ENCODE measurements at places on chromosomes 1 and 21.

DNA sequence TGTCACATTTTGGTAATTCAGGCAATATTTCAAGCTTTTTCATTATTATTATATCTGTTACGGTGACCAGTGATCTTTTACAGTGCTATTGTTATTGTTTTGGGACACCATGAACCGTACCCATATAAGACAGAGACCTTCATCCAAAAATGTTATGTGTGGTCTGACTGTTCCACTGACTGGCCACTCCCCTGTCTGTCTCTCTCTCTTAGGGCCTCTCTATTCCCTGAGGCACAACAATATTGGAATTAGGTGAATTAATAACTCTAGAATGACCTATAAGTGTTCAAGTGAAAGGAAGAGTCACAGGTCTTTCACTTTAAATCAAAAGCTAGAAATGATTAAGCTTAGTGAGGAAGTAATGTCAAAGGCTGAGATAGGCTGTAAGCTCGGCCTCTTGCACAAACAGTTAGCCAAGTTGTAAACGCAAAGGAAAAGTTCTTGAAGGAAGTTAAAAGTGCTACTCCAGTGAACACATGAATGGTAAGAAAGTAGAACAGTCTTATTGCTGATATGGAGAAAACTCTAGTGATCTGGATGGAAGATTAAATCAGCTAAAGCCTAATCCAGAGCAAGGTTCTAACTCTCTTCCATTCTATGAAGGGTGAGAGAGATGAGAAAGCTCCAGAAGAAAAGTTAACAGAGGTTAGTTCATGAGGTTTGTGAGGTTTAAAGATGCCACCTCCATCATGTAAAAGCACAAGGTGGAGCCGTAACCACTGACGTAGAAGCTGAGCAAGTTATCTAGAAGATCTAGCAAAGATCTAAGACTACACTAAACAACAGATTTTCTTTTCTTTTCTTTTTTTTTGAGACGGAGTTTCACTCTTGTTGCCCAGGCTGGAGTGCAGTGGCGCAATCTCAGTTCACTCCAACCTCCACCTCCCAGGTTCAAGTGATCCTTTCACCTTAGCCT is 19.7 kb upstream of the DIPK1A start:
- DNase-seq = no peak

GRCh38 chr1:93132638-93133037 is 47.6 kb downstream of the TMED5 start:
- no peak for DNase-seq

DNA sequence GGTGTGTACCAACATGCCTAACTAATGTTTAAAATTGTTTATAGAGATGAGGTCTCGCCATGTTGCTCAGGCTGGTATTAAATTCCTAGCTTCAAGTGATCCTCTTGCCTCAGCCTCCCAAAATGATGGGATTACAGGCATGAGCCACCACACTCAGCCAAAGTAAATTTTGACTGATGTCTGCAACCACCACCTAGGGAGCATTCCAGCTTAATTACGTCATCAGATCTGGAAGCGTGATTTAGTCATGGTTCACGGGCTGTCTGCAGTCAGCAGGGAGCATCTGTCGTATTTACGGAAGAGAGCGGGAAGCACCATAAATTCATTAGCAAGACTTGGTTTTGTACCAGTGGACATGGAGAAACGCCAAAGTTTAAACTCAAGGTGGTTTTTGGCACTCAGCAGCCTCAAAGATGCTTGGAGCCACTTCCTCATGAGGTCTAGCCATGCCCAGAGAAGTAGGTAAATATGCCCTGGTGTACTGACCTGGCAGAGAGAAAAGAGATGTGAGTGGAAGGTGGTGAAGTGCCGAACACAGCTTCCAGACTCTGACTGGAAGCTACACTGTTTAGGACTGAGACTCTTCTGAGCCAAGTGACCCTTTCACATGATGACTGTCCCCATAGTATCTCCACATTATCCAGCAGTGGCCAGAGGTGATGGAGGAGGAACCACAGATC is 60.8 kb upstream of the SLC35F3 start:
- no peak for DNase-seq

- no peak for DNase-seq
Measured at GRCh38 chr1:94124538-94124937, 3.6 kb upstream of the ABCA4 start.

DNA sequence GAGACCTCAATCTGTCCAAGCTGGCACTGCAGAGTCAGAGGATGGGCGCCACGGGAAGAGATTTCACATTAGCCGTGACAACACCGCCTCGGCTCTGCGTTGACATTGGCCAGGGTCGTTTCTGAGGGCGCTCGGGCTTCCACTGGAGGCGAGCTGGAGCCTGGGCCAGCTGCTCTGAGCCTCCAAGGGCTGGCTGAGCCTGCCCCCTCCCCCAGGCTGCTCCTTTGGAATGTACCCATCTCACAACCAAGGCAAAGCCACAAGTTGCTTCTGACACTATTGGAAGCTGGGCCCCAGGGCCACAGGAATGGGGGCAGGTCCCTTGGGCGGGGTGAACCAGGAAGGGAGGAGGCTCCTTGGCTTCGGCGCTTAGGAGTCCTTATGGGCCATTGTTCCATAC is 12.7 kb downstream of the GPR3 start:
- DNase-seq = no peak

DNA sequence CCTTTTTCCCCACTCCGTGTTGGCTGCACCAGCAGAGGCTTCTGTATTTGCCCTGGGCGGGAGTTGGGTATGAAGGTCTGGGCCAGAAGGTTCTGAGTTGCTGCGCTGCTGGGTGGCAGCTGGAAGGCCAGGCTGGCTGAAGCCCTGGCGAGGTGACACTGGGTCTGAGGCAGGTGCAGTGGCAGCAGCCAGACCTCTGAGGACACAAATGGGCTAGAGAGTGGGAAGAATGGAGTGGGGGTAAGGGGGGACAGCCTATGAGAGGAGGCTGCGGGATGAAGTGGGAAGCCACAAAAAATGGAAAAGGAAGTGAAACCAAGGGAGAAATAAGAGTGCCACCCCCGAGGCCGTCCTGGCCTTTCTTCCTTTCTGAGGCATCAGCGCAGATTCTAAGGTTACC is 53.2 kb downstream of the STX6 start:
- DNase-seq = no peak

GRCh38 chr1:103958699-103959098 is 209.0 kb downstream of the AMY1C start:
- no peak for DNase-seq

Data from stimulated activated CD8-positive, alpha-beta memory T cell treated with anti-CD3 and anti-CD28 coated beads, Interleukin-15, amount 100 ng/mL, for 4 hours (primary cell).